ENCODE measurements at places on chromosomes 7 and 10. TPM values are rescaled to one million over a fixed set of nuclear protein-coding genes. Genes with fewer than 3 reads are reported as not detected.

KLF14 gene
- 0.62 TPM for polyA plus RNA-seq

ARL4A gene
- polyA plus RNA-seq, result 36.5 TPM

TET1 gene
- polyA plus RNA-seq, result 9.6 TPM

NPY gene
- polyA plus RNA-seq, result 0.60 TPM

DNAJC12 gene
- 16.0 TPM for polyA plus RNA-seq

FAM131B gene
- polyA plus RNA-seq, result 2.5 TPM

RBP3 gene
- polyA plus RNA-seq, result 0.11 TPM

CACNB2 gene
- 3.2 TPM for polyA plus RNA-seq

GIMAP2 gene
- 8.3 TPM for polyA plus RNA-seq

CLEC5A gene
- polyA plus RNA-seq, result 0.55 TPM

NUTM2E gene
- polyA plus RNA-seq, result 0.30 TPM

RBM20 gene
- 6.3 TPM for polyA plus RNA-seq

ELOVL3 gene
- 3.4 TPM for polyA plus RNA-seq

GRCh38 chr10:6119962-6120361, 31.1 kb downstream of the RBM17 start:
- DNase-seq, result no peak

GRCh38 chr10:21962358-21962757, 41.2 kb downstream of the DNAJC1 start:
- no peak for DNase-seq

DNA sequence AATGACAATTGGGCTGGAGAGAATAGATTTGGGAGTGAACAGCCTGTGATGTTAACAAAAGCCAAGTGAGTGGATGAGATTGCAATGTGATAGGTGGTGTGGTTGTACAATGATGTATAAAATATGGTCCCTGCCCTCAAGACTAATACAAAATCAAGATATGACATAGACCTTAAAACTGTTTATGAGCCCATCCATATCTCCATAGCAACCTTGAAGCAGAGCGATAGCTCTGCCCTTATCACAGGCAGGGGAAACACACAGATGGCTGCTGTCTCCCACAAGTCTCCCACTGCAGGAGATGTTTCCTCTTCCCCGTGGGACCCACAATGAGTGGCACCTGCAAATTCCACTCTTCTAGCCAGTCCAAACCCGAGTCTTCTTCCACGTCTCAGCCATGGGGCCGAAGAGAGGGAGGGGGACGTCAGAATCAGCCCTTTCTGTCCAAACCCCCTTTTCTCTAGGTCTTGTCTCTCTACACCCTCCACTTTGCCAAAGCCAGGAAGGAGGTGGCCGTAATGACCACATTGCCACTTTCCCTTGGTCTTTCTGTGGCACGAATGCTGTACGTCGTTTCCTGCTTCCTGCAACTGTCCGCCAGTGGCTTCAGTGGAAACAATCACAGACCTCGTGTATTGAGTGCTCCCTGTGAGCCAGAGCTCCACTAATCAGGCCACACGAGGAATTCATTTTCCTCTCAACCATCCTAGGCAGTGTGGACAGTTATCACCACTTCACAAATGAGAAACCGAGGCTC, 7.5 kb upstream of the TBXAS1 start:
- no peak for DNase-seq

DNA sequence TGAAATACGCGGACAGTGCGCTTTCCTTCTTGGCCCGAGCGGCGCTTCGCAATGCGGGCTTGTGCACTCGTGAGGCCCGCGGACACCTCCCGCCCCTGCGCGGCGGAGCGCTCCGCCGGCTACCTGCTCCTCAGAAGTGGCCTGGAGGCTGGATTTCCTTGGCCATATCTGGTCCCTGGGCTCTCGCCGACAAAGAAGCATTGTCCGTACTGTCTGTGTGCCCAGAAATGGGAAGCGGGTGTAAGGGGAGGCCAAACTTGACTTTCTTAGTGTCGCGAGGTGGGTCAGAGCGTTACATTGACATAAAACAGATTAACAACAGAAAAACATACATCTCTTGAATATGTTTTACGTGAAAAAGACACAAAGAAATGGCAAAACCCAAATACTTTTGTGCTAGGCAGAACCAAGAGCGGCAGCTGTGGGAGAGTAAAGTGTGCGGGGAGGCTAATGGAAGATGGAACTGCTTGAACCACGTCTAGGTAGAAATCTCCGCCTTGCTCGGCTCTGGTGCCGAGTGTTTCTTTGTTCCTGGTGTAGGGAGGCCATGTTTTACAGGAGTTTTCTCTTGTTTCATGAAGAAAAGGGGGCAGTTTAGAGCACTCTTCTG, 1.4 kb downstream of the LANCL2 start:
- peak; percentile 22 for DNase-seq

DNA sequence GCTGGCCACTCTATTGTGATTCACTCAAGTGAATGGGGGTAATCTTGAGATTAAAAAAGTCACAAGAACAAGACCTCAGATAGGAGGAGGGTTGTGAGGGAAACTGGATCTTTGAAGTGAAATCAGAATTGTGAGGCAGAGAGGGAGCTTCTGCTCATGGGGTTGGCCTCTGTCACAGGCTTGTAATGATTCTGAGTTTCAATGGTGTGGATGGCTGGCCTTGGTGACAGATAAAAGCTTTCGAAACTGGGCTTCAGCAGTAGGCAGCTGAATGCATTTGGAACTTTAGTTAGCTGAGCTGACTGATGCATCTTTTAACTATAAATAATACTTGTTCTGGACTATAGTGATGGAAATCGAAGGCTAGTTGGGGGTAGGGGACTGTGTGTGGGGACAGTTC, 12.2 kb downstream of the TAS2R60 start:
- DNase-seq, result no peak

- no peak for DNase-seq
These were observed 387.6 kb downstream of the KCNMA1 start for GRCh38 chr10:77249901-77250459.

DNA sequence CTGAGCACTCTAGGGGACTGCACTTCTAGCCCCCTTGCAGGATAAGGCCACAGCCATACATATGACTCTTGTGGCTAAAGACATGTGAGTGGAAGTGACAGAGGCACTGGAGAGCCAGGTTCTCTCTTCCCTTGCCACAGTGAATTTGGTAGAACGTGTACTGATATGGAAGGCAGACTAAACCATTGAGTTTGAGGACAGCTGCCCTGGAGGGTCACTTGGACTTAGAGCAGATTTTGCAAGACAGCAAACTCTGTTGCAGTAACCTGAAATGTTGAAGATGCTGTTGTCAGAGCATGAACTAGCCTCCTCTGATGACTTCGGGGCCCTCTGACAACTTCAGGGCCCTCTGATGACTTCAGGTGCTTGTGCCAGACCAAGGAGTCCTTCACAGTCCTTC, 85.9 kb downstream of the ELMO1 start:
- DNase-seq, result no peak

DNA sequence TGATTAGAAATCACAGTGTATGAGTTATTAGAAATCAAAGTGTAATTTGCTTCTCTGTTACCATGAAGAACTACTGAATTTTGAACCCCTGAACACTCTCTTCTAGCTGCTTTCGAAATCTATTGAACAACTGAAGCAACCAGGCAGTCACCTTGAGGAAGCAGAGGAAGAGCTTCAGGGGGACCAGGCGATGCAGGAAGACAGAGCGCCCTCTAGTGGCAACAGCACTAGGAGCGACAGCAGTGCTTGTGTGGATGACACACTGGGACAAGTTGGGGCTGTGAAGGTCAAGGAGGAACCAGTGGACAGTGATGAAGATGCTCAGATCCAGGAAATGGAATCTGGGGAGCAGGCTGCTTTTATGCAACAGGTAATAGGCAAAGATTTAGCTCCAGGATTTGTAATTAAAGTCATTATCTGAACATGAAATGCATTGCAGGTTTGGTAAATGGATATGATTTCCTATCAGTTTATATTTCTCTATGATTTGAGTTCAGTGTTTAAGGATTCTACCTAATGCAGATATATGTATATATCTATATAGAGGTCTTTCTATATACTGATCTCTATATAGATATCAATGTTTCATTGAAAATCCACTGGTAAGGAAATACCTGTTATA, 170.7 kb downstream of the HDAC9 start:
- DNase-seq, result peak; percentile 22

DNA sequence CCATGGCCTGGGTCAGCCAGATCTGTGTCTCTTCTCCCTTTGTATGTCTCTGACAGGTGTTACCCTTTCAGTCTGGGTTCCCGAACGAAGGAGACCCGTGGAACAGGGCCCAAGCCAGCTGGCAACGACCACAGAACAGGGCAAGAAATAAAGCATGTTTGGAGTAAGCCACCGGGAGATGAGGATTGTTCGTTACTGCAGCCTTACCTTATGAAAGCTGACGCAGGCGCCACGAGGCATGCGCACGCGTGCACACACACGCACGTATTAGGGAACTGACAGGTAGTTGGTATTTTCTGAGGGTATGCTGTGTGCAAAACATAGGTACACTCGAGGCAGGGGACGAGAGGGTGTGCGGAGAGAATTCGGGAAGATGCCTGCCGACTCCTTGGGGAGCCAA, 46.4 kb upstream of the ENO4 start:
- no peak for DNase-seq

- DNase-seq, result no peak
These were observed 73.2 kb downstream of the AMZ1 start for GRCh38 chr7:2761131-2761624.

- no peak for DNase-seq
These were observed 2.2 kb downstream of the CFAP46 start for GRCh38 chr10:132939957-132940790.

- DNase-seq, result no peak
These were observed 117.0 kb upstream of the PTPRZ1 start for GRCh38 chr7:121755818-121756552.

DNA sequence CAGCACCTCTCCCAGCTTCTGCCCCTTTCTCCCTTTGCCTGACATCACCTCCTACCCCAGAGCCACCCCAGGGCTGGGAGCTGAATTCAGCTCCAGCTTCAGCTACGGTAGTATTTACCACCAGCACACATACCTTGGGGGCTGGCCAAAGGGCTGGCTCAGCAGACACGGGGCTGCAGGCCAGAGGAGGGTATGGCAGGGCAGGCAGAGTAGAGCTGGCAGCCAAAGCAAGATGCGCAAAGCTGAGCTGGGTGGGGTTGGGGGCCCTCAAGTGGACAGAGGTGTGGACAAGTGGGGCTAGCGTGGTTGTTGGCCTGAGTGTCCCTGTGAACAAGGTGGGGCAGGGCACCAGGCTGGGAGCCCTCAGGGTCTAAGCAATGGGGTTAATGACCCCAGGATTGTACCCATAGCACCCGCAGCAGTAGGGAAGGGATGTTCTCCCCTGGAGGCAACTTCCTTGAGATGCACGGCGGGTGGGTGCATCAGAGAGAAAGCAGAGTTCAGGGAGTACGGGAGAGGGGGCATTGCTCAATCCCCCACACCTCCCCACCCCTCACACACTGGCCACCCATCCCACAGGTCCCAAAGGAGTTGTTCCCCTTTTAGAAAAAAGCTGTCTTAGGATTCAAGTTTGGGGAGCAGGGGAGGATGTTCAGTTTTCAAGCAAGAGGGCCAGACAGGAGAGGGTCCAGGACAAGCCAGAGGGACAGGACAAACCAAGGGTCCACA, 8.0 kb downstream of the VSIR start:
- DNase-seq, result no peak

DNA sequence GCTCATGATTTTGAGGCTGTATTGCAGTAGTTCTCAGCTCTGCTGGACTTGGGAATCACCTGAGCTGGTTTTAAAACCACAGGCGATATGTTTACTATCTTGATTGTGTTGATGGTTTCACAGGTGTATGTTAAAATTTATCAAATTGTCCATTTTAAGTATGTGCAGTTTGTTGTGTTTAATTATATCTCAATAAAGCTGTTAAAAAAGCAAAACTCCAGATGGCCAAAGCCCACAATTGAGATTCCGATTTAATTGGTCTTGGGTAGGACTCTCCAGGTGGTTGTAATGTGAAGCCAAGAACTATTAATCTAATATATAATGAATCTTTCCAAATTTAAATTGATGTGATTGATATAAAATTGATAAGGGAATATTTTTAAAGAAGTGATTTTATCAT, 48.6 kb downstream of the NRCAM start:
- DNase-seq, result no peak

DNA sequence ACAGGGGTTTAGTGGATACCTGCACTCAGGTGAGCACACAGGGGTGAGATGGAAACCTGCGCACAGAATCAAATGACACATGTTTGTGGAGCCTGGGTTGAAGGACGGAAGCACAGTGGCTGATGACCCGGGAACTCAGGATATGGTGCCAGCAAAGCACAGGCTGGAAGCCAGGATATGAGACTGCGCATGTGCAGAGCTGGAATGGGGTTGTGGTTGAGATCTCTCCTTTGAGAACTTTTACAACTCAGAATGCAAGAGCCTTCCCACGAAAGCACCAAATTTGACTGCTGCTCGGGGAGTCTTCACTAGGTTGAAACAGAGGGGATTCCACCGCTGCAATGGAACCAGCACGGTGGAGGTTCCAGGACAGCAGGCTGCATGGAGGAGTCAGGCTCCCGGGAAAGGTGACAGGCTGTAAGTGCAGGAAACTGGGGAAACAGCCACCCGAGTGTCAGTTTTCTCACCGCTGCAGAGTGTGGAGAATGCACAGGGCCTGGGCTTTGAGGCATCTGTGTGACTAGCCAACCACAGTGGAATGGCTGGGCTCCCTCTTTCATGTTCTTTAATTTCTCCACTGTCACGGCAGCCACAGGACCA, 133.4 kb upstream of the TCERG1L start:
- no peak for DNase-seq

GRCh38 chr7:151597541-151598444, 78.1 kb upstream of the RHEB start:
- no peak for DNase-seq

GRCh38 chr10:132708441-132708840, 77.5 kb downstream of the NKX6-2 start:
- DNase-seq, result no peak

GRCh38 chr10:31004611-31005193, 27.0 kb downstream of the ZNF438 start:
- no peak for DNase-seq

GRCh38 chr10:43843321-43844101, 194.8 kb upstream of the ZNF32 start:
- no peak for DNase-seq

DNA sequence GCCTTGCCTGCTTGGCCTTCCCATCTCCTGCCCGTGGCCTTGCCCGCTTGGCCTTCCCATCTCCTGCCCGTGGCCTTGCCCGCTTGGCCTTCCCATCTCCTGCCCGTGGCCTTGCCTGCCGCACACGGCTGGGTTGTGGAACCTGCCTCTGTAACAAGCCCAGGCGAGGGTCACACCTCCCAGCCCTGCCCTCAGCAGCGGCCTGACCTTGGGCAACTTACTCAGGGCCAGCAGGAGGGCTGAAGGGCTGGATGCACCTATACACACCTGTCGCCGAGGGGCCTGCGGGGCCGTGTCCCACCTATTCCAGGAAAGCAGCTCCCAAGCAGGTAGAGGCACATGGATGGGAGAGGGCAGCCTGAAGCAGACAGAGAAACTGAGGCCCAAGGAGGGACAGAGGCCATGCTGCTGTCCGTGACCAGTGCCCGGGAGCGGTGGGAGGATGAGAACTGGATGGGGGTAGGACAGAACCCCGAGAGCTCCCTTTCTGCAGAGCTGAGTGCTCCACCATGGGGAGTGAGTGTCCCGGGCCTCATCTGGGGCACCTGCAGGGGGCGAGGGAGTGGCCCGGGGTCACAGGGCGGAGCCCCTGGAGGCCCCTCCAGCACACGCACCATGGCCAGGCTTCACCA, 277.6 kb downstream of the ELFN1 start:
- no peak for DNase-seq

GRCh38 chr7:10648289-10648688, 325.4 kb upstream of the PHF14 start:
- no peak for DNase-seq

GRCh38 chr10:96660297-96660696, 60.0 kb downstream of the PIK3AP1 start:
- DNase-seq, result no peak

Data from right renal pelvis (tissue), 4 donors.